ENCODE measurements at places on chromosomes 7 and 10. TPM values are rescaled to one million over a fixed set of nuclear protein-coding genes. Genes with fewer than 3 reads are reported as not detected.

CYP26A1 gene
- 5.6 TPM for total RNA-seq

BLNK gene
- total RNA-seq: 13.5 TPM

PRSS2 gene
- 15,993 TPM for total RNA-seq

TBX20 gene
- not detected for total RNA-seq

SEMA4G gene
- total RNA-seq: 10.5 TPM

FAM20C gene
- 26.0 TPM for total RNA-seq

ZSCAN25 gene
- 25.7 TPM for total RNA-seq

TUBB8 gene
- not detected for total RNA-seq

VENTX gene
- not detected for total RNA-seq

SLC35G1 gene
- total RNA-seq: 24.1 TPM

TMEM213 gene
- not detected for total RNA-seq

LRWD1 gene
- total RNA-seq: 13.7 TPM

TRDMT1 gene
- 7.3 TPM for total RNA-seq

MKI67 gene
- total RNA-seq: 0.33 TPM

HOXA11 gene
- not detected for total RNA-seq

HKDC1 gene
- total RNA-seq: 6.7 TPM

LIPM gene
- total RNA-seq: not detected

DDIT4 gene
- total RNA-seq: 238 TPM

STEAP2 gene
- total RNA-seq: 12.7 TPM

COL13A1 gene
- total RNA-seq: not detected

SPACDR gene
- total RNA-seq: not detected

NEBL gene
- total RNA-seq: 18.5 TPM

TWIST1 gene
- 0.52 TPM for total RNA-seq

SLC18A3 gene
- not detected for total RNA-seq

PIK3CG gene
- total RNA-seq: 3.1 TPM

PHF14 gene
- total RNA-seq: 11.9 TPM

WNT2 gene
- not detected for total RNA-seq

PDCD11 gene
- 13.0 TPM for total RNA-seq

FLNC gene
- 1.8 TPM for total RNA-seq

ENTPD7 gene
- total RNA-seq: 9.3 TPM

FKBP6 gene
- total RNA-seq: not detected

CYP2E1 gene
- 3.9 TPM for total RNA-seq

RNF32 gene
- 0.99 TPM for total RNA-seq

SPDYE1 gene
- total RNA-seq: not detected

PLPP4 gene
- not detected for total RNA-seq

SUN1 gene
- 75.8 TPM for total RNA-seq

NODAL gene
- not detected for total RNA-seq

OR2A42 gene
- not detected for total RNA-seq

FXYD4 gene
- total RNA-seq: not detected

USP54 gene
- 20.4 TPM for total RNA-seq

VPS50 gene
- 28.3 TPM for total RNA-seq

PPP1R3C gene
- 9.6 TPM for total RNA-seq

C10orf53 gene
- not detected for total RNA-seq

EBLN1 gene
- not detected for total RNA-seq

VSIR gene
- 14.8 TPM for total RNA-seq

BBIP1 gene
- total RNA-seq: 2.0 TPM

CELF2 gene
- 11.2 TPM for total RNA-seq

ZNF800 gene
- 23.7 TPM for total RNA-seq

PTPN20 gene
- total RNA-seq: 4.4 TPM

MACC1 gene
- total RNA-seq: 16.6 TPM

GIMAP6 gene
- 8.6 TPM for total RNA-seq

CALHM3 gene
- total RNA-seq: not detected

PIK3AP1 gene
- total RNA-seq: 28.0 TPM

MOGAT3 gene
- total RNA-seq: not detected

VPS26A gene
- 17.1 TPM for total RNA-seq

PLEKHS1 gene
- total RNA-seq: 6.2 TPM

CUZD1 gene
- total RNA-seq: 225 TPM

Data from body of pancreas (tissue), 4 donors.